ENCODE measurements at places on chromosomes 6 and 20. TPM values are rescaled to one million over a fixed set of nuclear protein-coding genes. Genes with fewer than 3 reads are reported as not detected.
A peak's percentile ranks its signal among the peaks of the same experiment; 100 is the strongest.

The TENT5A gene
- 4.5 TPM for polyA plus RNA-seq

The DCDC2 gene
- polyA plus RNA-seq = 136 TPM

The BFSP1 gene
- polyA plus RNA-seq = 3.6 TPM

- DNase-seq = no peak
Observed at GRCh38 chr20:51837436-51837835, 35.1 kb upstream of the SALL4 start.

GRCh38 chr6:89563866-89564265, 74.7 kb downstream of the LYRM2 start:
- DNase-seq = no peak

DNA sequence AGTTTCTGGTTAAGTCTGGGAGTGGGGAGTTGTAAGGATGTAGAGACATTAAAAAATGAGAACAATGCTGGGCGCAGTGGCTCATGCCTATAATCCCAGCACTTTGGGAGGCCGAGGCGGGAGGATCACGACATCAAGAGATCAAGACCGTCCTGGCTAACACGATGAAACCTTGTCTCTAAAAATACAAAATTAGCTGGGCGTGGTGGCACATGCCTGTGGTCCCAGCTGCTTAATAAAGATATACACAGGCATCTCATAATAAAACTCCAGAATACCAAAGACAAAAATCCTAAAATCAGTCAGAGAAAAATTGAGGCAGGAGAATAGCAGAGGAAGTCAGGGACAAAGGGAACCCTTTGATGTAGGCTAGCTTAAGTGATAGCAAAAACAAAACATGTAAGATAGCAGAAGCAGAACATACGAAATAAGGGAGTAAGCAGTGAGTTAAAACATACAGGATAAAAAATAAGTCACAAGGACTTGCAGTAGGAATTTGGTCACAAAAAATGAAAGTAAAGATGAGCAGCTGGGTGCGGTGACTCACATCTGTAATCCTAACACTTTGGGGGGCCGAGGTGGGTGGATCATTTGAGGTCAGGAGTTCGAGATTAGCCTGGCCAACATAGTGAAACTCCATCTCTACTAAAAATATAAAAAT, 23.6 kb downstream of the DDX43 start:
- no peak for DNase-seq

DNA sequence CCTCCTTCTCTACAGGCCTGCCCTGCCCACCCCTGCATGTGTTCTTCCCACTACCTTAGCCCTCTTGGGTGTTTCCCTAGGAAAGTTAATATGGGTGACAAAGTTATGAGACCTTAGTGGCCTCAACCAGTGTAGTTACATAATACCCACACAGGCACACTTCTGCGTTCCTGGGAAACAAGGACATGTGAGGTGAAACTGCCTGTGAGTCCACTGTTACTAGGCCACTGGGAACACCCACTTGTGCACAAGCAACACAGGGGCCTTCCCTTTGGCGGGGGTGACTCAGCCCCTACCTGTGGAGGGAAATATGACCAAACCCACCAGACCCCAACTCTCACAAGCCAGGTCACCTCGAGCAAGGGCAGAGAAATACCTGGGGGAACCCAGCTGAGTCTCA, 12.8 kb downstream of the PI16 start:
- DNase-seq = no peak

DNA sequence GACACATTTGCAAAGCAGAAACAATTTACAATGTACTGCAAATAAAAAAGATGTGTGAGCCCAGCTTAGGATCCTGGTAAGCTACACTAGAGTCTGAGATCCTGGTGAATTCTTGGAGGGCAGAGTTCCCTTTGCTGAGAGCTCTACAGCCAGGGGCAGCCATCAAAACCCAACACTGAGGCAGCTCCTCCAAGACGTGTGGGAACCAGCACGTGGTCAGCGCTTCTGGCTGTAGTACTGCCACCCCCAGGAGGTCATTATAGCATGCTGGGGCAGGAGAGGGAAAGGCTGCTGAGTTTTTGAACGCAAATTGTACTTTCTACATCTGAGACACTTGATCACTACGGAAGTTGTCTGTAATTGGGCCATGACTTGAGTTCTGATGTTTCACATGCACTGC, 131.5 kb downstream of the INSM1 start:
- no peak for DNase-seq

- DNase-seq = peak; percentile 65
Observed at GRCh38 chr6:105484238-105485161, 81.6 kb upstream of the PREP start.

Data from left kidney (tissue), 8 donors.